HT-29 (cell line): ENCODE measurements at places on chromosomes 5 and 9.

- no peak for DNase-seq
Observed at GRCh38 chr9:121958530-121958929, 134.6 kb downstream of the TTLL11 start.

GRCh38 chr9:97703437-97704344, 6.6 kb upstream of the XPA start:
- DNase-seq: peak; percentile 73

DNA sequence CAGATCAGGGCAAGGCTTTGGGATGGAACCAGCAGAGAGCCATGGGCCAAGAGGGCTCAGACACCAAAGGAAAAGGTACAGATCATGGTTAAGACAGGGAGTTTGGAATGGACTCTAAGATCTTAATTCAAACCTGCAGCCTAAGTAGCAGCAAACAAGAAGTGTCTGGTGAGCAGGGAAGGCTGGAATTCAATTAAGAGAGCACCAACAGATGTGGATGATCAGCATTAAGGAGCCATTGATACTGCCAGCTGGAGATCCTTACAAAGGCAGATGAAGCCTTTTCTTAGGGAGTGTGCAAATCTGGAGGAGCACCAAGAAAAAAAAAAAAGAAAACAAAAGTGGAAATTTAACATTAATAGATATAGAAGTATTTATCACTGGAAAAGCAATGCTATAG, 516.8 kb downstream of the RASEF start:
- DNase-seq: no peak

DNA sequence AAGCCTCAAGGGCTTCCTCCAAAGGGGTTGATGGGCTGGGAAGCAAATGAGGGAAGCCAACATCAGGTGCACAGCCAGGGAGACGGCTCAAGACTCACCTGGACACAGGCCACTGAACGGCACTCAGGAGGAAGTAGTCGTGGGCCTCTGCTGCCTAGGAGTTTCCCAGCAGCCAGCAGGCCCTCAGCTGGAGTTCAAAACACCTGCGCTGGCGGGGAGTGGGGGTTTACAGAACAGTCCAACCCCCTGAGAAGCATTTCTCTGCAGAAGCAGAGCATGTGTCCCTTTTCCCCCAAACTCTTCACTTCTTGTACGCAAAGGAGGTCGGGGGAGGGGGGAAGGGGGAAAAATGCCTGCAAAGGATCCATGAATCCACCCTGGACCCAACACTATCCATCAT, 2.3 kb downstream of the WHRN start:
- no peak for DNase-seq

GRCh38 chr5:1961952-1962595, 79.3 kb upstream of the IRX4 start:
- DNase-seq: no peak

GRCh38 chr9:84277646-84278045, 62.9 kb downstream of the SLC28A3 start:
- DNase-seq: no peak

DNA sequence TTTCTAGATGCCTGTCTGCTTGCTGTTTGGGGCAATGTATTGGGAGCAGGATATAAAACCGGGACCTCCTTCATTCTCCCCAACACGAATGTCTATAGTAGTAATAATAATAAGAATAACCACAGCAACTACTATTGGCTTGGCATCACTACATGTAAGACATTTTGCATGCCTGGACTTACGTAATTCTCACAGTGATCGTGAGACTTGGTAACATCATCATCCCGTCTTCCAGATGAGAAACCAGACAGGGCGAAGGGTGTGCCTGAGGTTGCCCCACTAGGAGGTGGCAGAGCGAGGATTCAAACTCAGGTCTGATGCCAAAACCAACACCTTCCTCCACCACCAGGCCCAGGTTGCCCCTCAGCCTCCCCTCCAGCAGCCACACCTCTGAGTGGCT, 185.1 kb downstream of the RGS3 start:
- DNase-seq: no peak

GRCh38 chr5:140302786-140303639, at the start of gene PFDN1:
Gene PFDN1, minus strand, starts transcription at chr5:140303101. Its CDS starts 28 bp downstream, at chr5:140303073.
- peak; percentile 96 for DNase-seq

GRCh38 chr5:126338635-126339034, 84.6 kb upstream of the GRAMD2B start:
- no peak for DNase-seq
